ENCODE measurements at places on chromosomes 6 and 20.

DNA sequence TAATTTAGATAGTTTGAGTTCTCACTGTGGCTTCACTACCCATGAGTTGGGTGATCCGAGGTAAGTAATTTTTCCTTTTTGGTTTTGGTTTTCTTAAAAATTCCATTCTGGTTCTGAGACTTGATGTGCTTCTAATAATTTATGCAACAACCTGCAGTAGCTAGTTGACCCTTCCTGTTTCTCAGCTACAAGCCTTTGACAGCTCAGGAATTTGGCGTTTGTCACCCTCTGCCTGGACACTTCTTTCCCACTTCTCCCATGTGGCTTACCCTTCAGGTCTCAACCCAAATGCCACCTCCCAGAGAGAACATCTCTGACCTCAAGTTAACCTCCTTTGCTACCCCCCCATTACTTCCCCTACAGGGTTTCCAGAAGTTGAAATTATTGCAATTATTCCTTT lies 49.7 kb upstream of the TSHZ2 start:
- no peak for DNase-seq

DNA sequence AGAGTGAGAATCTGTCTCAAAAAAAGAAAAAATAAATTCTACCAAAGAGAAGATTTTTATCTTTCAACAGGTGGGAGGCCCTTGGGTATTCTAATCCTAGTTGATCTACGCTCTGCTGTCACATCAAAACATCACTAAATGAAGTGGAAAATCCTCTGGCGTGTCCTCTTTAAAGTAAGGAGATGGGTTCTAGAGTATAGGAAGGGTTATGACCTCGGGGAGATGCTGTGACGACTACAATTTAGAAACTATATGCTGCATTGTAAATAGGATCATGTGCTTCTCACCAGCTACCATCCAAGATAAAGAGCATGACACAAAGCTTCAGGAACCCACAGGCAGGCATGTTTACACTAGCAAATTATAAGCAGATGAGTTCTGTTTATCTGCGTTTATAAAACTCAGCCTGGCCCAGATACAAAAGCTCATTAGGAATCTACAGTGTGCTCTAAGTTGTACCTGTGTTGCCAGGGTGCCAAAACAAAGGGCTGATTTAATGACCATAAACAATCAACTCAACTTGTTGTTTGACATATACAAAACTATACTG lies 197.1 kb upstream of the PLN start:
- DNase-seq = no peak

- no peak for DNase-seq
Measured at GRCh38 chr6:154668156-154668555, 65.1 kb upstream of the SCAF8 start.

DNA sequence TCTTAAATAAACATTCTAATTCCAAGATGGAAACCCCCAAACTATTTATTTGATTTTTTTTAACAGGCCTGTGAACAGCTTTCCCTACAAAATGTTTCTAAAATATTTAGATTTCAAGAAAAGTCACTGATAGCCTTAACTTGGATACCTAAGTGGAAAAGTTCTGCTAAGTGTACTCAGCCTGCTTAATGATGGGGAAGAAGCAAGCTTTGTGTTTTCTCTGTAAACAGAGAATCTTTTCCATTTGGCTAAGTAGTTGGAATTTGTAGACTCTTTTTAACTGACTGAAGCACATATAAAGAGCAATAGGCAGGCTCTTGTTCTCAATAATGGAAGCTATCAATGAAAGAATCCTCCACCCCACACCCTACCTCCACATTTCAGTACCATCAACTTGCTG lies 108.2 kb downstream of the KIF6 start:
- no peak for DNase-seq

GRCh38 chr6:13486679-13487121 lies 700 bp downstream of the GFOD1 start:
- DNase-seq = peak; percentile 46

DNA sequence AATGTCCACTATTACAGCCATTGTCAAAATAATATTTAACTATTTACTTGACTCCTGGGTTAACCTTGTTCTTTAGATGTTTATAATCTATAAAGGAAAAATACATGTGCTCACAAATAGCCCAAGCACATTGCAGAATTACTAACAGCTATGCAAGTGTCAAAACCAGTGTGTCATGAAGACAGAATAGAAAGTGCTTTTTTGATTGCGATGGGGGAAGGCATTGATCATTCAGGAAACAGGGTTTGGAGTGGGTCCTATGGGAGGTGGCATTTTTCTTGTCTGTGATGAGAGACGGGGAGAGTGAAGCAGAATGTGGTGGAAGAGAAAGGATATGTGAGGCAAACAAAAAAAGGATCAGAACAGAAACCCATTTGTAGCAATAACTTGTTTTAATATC lies 1.0 kb upstream of the AGPAT4 start:
- no peak for DNase-seq

GRCh38 chr6:16681260-16681873 lies 79.9 kb downstream of the ATXN1 start:
- no peak for DNase-seq

Data from CD4-positive, alpha-beta T cell treated with Interleukin-2 at 100 ng/mL for 4 hours (primary cell).